ENCODE measurements at places on chromosomes 13 and 19.

DNA sequence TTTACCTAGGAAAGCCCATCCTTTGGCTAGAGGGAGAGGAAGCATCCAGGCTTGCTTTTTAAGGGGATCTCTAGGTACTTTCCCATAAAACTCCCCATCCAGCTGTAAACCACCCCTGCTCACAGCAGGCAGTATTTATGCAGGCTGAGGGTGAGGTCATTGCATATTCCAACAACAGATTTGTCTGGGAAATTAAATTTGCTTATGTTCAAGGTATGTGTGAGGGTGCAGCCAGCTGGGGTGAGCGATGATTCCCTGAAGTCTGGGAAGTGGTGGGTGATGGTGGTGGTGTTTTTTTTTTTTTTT lies 96.3 kb upstream of the C1QTNF9B start:
- no peak for DNase-seq

- DNase-seq = no peak
Measured at GRCh38 chr19:41993612-41994483, at the start of gene ATP1A3. TSS of gene ATP1A3 (minus strand) at chr19:41994230. CDS start at chr19:41994076, 154 bp downstream.

- DNase-seq = no peak
Measured at GRCh38 chr13:37313372-37313771, 207.9 kb upstream of the CSNK1A1L start.

- no peak for DNase-seq
Measured at GRCh38 chr19:38711726-38712153, 32.5 kb downstream of the CAPN12 start.

DNA sequence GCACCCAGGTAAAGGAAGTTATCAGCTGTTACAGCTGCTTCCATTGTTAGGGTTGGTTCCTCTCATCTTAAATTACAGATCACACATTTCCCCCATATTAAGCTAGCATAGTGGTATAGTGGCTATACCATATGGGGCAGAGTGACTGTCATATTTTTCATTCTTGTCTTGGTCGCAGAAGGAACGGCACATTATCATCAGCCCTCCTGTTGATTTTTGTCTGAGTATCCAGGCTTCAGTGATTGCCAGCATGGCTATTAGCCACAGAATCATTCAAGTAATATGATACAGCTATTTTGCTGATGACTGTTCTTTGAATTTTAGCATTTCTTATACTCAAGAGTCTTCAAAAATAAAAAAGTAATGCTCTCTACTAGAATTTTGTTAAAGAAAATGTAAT lies 240.9 kb downstream of the LIG4 start:
- DNase-seq = no peak

- DNase-seq = no peak
Measured at GRCh38 chr19:29881386-29881785, 60.7 kb upstream of the URI1 start.

DNA sequence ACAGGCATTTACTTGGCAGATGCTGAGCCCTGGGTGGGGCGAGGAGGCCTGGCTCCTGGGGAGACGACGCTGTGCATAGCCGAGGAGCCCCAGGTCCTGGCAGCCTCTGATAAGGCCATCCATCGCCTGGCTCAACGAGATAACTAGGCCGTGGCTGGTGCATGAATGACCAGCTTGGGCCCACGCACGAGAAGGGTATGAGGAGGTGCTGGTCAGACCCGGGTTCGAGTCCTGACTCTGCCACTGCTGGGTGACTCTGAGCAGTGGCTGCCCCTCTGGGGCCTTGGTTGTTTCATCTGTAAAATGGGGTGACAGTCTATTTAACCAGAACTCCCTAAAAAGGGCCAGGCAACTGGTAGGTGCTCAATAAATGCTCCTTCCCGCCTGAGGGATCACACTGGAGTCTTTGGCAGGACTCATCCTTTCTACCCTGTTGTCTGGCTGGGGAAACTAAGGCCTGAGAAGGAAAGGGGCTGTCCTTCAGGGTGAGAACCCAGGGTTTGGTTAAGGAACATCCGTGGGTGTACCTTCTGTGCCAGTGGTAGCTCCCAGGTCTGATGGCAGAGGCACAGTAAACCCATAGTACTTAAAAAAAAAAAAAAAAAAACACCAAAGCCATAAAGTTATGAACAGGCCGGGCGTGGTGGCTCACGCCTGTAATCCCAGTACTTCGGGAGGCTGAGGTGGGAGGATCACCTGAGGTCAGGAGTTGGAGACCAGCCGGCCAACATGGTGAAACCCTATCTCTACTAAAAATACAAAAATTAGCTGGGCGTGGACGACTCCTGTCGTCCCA lies 8.1 kb upstream of the ARRDC2 start:
- no peak for DNase-seq

DNA sequence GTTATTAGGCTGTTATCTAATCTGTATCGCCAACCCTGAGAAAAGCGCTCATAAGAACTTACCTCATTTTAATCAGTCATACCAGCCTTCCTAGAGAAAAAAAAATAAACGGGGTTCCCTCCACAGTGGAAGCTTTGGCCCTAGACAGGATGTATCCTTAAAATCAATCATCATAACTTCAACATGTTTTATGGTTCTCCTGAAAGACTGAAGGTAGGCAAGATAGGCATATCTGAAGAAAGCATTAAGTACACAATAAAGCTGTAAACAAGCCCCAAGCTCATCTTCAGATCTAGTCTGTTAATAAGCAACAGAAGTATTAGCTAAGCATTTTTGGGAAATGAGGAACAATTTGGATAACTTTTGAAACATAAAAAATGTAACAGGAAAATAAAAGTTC lies 18.7 kb upstream of the SERP2 start:
- no peak for DNase-seq

GRCh38 chr13:40478775-40479174 lies 187.7 kb downstream of the FOXO1 start:
- DNase-seq = no peak

- no peak for DNase-seq
Measured at GRCh38 chr13:82439159-82439904, 1442.9 kb downstream of the SLITRK1 start.

DNA sequence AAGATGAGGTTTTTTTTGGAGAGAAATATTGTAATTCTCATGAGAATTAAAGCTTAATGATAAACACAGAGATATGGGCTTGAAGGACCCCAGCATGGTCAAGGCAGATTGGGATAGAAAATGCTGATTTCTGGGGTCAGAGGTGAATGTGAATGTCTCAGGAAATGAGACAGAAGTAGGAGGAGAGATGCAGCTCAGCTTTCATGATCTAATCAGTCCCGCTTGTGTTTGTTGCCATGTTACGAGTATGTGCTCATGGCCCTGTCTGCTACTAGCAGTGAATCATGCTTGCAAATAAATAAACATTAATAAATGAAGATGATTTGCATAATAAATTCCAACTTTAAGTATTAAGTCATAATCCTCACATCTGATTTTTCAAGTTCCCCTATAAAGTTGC lies 23.0 kb upstream of the NDFIP2 start:
- no peak for DNase-seq

- no peak for DNase-seq
Measured at GRCh38 chr13:90518417-90518816, 829.1 kb upstream of the MIR17HG start.

GRCh38 chr19:46431824-46432223 lies 3.1 kb upstream of the PNMA8C start:
- DNase-seq = no peak

DNA sequence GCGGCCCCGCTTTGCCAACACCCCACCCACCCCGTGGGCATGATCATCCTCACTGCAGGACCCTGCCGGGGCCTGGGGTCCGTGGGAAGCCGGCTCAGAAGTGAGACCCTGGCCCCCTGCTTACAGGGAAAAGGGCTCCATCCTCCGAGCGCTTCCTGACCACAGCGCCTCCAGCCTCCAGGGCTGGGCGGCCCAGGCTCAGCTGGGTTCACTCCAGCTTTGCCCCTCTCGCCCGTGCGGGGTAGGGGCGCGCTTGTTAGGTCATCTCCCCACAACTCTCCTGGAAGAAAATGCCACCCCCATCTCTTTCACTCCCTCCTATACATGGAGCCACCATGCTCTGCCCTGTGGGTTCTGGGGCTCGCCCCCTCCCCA lies 6.6 kb upstream of the C1QTNF9B start:
- DNase-seq = no peak

DNA sequence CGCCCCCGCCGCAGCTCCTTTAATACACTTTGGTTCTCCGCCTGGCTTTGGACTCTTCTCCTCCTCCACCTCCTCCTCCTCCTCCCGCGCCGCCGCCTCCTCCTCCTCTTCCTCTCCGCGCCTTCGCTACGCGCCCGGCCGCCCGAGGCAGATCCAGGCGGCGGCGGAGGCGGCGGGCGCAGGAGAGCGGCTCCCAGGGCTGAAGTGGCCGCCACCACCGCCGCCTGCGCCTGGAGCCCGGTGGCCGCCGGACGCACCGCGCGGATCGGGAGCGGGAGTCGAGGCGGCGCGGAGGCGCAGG lies at the start of gene ZIC2:
ZIC2 (plus strand) TSS at position 50 of the 301 bp plus-strand sequence. CDS start 281 bp downstream, outside the sequence.
- no peak for DNase-seq

DNA sequence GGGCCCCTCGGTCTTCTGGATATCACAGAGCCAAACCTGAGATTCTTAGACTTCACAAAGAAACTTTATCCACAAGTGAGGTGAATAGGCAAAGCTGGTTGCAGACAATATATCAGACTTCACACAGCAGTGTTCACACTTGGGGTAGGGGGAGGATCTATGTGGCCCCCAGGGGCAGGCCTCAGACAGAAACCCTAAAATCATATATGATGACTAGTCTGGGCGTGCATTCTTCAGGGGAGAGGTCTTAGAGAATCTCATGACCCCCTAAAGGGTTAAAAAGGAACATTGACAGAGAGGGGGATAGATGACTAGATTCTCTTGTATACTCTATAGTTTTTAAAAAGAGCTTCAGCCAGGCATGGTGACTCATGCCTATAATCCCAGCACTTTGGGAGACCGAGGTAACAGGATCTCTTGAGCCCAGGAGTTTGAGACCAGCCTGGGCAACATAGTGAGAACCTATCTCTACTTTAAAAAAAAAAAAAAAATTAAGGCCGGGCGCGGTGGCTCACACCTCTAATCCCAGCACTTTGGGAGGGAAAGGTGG lies 2.8 kb downstream of the TYROBP start:
- no peak for DNase-seq

- no peak for DNase-seq
Measured at GRCh38 chr13:22238269-22238668, 567.4 kb downstream of the FGF9 start.

DNA sequence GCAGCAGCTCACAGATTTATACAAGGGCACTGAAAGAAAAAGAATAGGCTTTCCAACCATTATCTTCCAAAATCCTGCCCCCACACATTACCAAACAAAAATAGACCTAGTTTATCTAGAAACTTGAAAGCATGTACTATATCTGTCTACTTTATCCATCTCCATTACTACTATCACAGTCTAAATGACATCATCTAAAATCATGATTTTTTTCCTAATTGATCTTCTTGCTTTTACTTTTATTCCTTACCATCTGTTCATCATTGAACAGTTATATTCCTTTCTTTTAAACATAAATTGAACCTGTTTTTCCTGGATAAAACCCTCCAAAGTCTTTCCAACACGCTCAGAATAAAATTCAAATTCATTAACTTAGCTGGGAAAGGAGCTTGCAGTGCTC lies 414.7 kb downstream of the KCTD12 start:
- no peak for DNase-seq

- DNase-seq = no peak
Measured at GRCh38 chr13:109764470-109765291, 21.7 kb downstream of the IRS2 start.

- DNase-seq = peak; percentile 92
Measured at GRCh38 chr19:1248786-1249297, 459 bp downstream of the MIDN start.

GRCh38 chr13:34542321-34542720 lies 399.7 kb upstream of the NBEA start:
- no peak for DNase-seq

DNA sequence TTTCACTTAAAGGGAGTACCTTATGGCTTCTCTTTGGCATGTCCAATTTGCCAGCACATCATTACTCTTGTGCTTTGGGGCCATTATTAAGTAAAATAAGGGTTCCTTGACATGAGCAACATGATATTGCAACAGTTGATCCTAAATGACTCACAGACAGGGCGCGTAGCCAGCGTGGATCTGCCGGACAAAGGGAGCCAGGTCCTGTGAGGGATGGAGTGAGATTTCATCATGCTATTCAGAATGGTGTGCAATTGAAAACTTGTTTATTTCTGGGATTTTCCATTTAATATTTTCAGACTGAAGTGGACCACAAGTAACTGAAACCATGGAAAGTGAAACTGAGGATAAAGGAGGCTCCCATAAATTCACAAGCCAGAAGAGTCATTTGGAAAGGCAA lies 48.6 kb upstream of the WASF3 start:
- no peak for DNase-seq

GRCh38 chr19:42255766-42256745 lies 1.1 kb upstream of the ERF start:
- DNase-seq = peak; percentile 79

DNA sequence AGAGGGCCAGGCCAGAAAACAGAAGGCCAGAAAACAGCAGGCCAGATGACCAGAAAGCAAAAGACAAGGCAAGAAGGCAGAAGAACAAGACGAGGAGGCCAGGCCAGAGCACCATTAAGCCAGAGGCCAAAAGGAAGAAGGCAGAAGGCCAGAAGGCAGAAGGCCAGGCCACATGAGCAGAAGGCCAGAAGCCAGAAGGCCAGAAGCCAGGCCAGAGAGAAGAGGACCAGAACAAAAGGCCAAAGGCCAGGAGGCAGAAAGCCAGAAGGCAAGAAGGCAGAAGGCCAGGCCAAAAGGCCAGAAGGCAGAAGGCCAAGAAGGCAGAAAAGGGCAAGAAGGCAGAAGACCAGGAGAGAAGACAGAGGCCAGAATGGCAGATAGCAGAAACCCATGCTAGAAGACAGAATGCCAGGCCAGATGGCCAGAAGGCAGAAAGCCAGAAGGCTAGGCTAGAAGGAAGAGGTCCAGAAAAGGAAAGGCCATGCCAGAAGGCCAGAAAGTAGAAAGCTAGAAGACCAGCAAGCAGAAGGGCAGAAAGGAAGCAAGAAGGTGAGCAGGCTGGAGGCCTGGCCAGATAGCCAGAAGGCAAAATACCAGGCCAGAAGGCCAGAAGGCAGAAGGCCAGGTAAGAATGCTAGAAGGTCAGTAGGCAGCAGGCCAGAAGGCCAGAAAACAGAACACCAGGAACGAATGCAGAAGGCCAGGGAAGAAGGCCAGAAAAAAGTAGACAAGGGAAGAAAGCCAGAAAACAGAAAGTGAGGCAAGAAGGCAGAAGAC lies 187.6 kb downstream of the TUBA3C start:
- no peak for DNase-seq

GRCh38 chr13:70616847-70617246 lies 508.6 kb upstream of the KLHL1 start:
- no peak for DNase-seq

GRCh38 chr19:13764821-13765394 lies 586 bp downstream of the MRI1 start:
- DNase-seq = no peak

GRCh38 chr13:20495087-20496023 lies 30.3 kb downstream of the CRYL1 start:
- DNase-seq = peak; percentile 67

- DNase-seq = no peak
Measured at GRCh38 chr19:45597425-45598111, 4.4 kb downstream of the GPR4 start.

- no peak for DNase-seq
Measured at GRCh38 chr13:91533354-91533753, 134.9 kb downstream of the GPC5 start.
